Right renal cortex interstitium (tissue), 3 donors: ENCODE measurements at places on chromosomes 5 and 9. TPM values are rescaled to one million over a fixed set of nuclear protein-coding genes. Genes with fewer than 3 reads are reported as not detected.

MTX3 gene
- 23.6 TPM for polyA plus RNA-seq

DNA sequence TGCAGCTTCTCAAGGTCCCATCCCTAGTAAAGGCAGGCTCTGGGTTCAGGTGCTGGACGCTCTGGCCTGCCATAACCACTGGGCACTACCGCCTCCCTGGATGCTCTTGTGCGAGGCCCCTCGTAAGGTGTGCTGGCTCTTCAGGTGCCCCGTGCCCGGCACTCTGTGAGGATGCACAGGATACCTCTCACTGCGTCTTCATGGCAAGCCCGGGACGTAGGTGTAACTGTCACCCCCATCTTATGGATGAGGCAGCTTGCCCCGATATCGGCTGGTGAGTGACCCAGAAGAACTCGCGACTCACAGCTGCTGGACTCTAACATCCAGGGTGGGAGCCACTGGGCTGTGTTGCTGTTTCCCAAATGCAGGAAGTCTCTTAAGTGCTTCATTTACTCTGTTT lies 79.0 kb downstream of the GTF3C4 start:
- no peak for DNase-seq

DNA sequence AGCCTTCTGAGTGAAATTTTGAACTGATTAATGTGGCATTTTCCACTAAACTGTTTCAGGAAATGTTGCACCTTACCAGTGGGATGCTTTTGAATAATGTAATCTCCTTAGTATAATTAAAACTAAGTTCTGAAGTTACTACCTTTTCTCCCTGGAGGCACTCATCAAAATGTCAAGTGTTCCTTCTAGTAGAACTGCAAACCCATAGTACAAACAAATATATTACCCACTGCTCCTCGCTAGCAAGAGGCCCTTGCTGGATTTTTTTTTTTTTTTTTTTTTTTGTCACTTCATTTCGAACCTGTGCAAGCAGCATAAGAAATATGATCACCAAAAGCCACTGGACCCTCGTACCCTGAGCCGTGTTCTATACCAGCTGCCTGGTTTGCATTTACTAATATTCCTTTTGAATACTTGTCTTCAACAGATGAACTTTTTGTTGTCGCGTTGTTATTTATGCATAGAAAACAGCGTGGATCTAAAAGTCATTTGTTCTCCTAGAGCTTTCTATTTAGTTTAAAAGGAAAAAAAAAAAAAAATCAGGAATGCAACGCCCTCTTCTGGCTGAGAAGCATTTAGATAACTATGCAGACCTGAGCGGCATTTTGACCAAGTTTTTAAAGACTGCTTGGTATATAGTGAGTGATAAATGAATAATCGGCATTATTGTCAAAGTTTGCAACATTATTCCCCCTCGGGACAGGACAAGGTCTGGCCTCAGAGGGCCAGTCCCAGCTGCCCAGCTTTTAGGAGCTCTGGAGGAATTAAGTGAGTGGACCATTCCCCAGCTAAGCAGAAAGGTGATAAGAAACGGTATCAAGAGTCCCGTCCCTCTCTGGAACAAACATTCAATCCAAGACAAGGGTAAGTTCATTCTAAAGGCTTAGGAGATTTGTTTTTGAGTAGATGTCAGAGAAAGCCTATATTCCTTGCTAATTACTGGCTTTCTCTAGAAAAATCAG lies 162.5 kb upstream of the KIF2A start:
- DNase-seq = peak; percentile 29

DNA sequence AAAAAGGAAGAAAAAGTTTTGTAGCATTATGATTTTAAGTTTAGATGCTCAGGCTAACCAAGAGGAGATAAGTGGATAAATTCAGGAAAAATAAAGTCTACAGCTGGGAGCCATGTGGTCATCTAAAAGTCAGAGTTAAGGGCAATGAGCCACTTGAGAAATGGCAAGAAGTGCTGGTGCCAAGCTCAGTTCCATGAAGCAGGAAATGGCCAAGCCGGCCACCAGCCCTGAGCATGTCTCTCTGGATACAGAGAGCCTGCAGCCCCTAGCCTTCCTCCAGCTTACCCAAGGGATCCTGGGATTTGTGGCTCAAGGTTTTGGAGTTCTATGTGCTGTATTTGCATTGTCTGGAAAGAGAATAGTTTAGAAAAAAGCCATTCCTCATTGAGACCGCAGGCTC lies 12.2 kb upstream of the S1PR3 start:
- no peak for DNase-seq

GRCh38 chr5:180178531-180179441 lies 30.2 kb downstream of the RASGEF1C start:
- DNase-seq = no peak

- DNase-seq = no peak
These were observed 809 bp downstream of the MCCC2 start for GRCh38 chr5:71587766-71588532.

DNA sequence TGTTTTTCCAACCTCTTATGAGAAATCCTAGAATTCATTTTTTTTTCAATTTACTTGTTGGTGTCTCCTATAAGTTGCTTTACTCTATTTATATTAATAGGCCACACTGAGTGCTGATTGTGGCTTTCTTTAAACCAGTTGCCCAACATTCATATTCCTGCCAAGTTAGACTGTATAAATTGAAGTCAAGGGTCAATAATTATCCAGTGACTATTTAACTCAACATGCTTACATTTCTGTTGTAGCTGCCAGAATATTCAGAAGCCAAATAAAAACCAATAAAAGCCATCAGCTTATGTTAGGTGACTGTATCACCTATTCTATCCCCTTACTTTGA lies 169.0 kb downstream of the PTPRD start:
- DNase-seq = no peak

CAST gene
- polyA plus RNA-seq = 158 TPM

- no peak for DNase-seq
These were observed 433.7 kb downstream of the ENC1 start for GRCh38 chr5:74206579-74207550.

GRCh38 chr9:32350682-32351081 lies 33.8 kb upstream of the ACO1 start:
- no peak for DNase-seq

CCDC69 gene
- 6.8 TPM for polyA plus RNA-seq
